ENCODE measurements at places on chromosomes 3 and 15. TPM values are rescaled to one million over a fixed set of nuclear protein-coding genes. Genes with fewer than 3 reads are reported as not detected.
A peak's percentile ranks its signal among the peaks of the same experiment; 100 is the strongest.

- peak overlapping the region; percentile 60 for H3K27ac ChIP-seq
- H3K36me3 ChIP-seq, result no peaks in the 10 kb centered on the region
- DNase-seq, result peak; percentile 80
- H3K4me3 ChIP-seq, result peak overlapping the region; percentile 57
- peaks cover 40% of the 10 kb centered on the region for H3K4me1 ChIP-seq
These were observed 43.7 kb upstream of the ATP2C1 start for GRCh38 chr3:130850044-130850797.

DNA sequence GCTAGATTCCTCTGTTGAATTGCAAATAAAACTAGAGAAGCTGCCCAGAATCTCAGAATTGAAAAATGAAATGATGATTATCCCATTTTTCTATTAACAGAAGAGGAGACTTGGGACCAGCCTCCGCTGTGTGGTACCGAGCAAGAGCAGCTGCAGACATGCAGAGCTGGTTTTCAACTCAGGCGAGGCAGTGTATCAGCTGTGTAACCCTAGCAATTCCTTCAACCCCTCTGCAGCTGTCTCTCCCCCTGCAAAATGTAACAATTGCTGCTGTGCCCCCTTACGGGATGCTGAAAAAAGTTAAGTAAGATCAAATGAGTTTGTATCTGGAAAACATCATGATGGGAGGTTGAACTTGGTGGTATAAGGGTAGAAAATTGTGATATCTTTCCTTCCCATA, 98.5 kb upstream of the C3orf80 start:
- H3K4me1 ChIP-seq, result no peaks in the 10 kb centered on the region
- H3K27ac ChIP-seq, result no peak overlapping the region
- H3K4me3 ChIP-seq, result no peak overlapping the region
- no peak for DNase-seq
- no peaks in the 10 kb centered on the region for H3K36me3 ChIP-seq

GRCh38 chr3:104428337-104428925, 938.3 kb upstream of the ALCAM start:
- H3K27me3 ChIP-seq, result no peaks in the 10 kb centered on the region
- no peaks in the 10 kb centered on the region for H3K4me1 ChIP-seq
- no peak overlapping the region for H3K4me3 ChIP-seq
- no peak for DNase-seq

DNA sequence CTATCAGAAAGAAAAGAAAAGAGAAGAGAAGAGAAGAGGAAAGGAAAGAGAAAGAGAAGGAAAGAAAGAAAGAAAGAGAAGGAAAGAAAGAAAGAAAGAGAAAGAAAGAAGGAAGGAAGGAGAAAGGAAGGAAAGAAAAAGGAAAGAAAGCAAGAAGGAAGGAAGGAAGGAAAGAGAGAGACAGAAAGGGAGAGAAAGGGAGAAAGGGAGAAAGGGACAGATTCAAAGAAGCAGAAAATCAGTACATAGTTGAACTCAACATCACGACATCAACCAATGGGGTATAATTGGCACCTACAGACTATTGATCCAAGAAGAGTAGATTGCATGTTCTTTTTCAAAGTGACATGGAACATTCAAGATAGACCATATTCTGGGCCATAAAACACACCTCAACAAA, 45.2 kb downstream of the HOMER2 start:
- no peaks in the 10 kb centered on the region for H3K36me3 ChIP-seq
- DNase-seq, result no peak
- no peak overlapping the region for H3K27ac ChIP-seq
- H3K4me3 ChIP-seq, result no peak overlapping the region
- H3K27me3 ChIP-seq, result no peaks in the 10 kb centered on the region

- peak; percentile 67 for DNase-seq
- H3K27me3 ChIP-seq, result no peaks in the 10 kb centered on the region
- peak overlapping the region; percentile 63 for H3K27ac ChIP-seq
- peaks cover 30% of the 10 kb centered on the region for H3K4me1 ChIP-seq
- no peak overlapping the region for H3K4me3 ChIP-seq
- H3K36me3 ChIP-seq, result peaks cover 6% of the 10 kb centered on the region
These were observed 42.0 kb upstream of the SKOR1 start for GRCh38 chr15:67783303-67783702.

GRCh38 chr15:36428102-36428845, 151.2 kb upstream of the CDIN1 start:
- no peaks in the 10 kb centered on the region for H3K27me3 ChIP-seq
- H3K4me1 ChIP-seq, result no peaks in the 10 kb centered on the region
- DNase-seq, result no peak
- H3K27ac ChIP-seq, result no peak overlapping the region
- H3K36me3 ChIP-seq, result no peaks in the 10 kb centered on the region
- no peak overlapping the region for H3K4me3 ChIP-seq

ADAMTS17 gene
- 1.5 TPM for total RNA-seq
